ENCODE measurements at places on chromosomes 6 and 20.

DNA sequence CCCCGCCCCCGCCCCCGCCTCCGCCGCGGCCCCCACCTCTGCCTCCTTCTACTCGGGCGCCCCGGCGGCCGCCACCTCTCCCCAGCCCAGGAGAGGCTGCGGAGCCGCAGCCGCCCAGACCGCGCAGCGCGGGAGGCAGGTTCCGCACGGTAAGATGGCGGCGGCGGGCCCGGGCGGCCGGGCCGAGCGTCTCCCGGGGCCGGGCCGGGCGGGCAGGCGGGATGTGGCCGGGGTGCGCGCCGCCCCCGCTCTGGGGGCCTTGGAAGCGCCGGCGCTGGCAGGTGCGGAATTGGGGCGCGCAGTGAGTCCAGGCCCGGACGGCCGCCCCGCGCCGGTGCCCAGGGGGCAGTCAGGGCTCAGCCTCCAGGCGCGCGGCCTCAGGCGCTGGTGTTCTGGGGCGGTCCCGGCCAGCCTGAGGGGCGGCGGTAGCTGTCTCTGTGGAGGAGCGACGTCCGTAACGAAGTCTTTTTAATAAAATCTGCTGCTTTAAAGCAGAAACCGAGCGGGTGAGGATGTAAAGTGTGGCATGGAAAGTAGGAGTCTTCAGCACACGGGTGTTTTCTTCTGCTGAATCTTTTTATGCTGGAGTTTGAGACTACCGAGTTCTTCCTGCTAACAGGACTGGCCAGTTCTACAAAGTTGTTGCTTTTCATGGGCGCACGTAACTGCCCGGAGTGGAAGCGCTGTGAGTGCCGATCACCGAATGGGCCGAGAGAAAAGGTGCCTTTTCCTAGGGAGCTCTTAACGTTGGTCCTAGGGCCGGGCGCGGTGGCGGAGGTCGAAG, at the start of gene GID8:
Gene GID8 (plus strand): TSS at position 43 of the 784 bp plus-strand sequence. CDS start 3,356 bp downstream, outside the sequence.
- DNase-seq: no peak

DNA sequence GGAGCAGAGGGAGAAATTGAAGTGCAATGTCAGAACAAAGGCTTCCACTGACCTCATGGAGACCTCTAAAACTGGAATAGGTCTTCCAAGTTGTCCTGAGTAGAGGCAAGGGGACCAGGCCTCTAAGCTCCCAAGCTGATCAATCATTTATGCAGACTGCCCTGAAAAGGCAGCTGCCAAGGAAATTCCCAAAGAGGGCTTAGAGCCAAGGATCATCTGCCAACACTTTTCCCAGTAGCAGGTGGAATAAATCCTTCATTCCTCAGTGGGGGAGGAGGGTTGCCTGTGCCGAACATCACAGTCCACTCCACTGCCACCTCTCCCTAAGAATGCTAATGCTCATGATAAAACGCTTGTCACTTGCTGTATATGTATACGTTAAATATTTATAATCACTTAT, 29.3 kb upstream of the RALY start:
- no peak for DNase-seq

- no peak for DNase-seq
Measured at GRCh38 chr20:23651117-23651516, 13.4 kb upstream of the CST3 start.

DNA sequence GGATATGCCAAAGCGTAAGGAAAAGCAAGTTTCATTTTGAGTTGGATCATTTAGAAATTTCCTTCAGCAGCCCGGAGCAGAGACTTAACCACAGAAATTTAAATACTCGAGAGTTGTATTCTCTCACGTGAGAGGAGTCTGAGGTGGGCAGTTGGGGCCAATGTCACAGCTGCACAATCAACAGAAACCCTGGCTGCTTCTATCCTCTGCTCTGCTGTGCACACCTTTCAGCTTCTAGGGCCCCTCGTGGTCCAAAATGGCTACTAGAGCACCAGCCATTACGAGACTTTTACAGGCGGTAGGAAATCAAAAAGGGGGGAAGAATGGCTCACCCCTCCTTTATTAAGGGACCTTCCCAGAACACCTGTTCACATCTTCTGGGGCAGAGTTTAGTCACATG, 153.9 kb downstream of the TAF4 start:
- DNase-seq: no peak

GRCh38 chr20:3681352-3681930, 369 bp downstream of the ADAM33 start:
- no peak for DNase-seq

- DNase-seq: no peak
Measured at GRCh38 chr6:17511084-17511483, 89.0 kb upstream of the FAM8A1 start.

GRCh38 chr6:33746036-33746600, 587 bp downstream of the IP6K3 start:
- DNase-seq: no peak

DNA sequence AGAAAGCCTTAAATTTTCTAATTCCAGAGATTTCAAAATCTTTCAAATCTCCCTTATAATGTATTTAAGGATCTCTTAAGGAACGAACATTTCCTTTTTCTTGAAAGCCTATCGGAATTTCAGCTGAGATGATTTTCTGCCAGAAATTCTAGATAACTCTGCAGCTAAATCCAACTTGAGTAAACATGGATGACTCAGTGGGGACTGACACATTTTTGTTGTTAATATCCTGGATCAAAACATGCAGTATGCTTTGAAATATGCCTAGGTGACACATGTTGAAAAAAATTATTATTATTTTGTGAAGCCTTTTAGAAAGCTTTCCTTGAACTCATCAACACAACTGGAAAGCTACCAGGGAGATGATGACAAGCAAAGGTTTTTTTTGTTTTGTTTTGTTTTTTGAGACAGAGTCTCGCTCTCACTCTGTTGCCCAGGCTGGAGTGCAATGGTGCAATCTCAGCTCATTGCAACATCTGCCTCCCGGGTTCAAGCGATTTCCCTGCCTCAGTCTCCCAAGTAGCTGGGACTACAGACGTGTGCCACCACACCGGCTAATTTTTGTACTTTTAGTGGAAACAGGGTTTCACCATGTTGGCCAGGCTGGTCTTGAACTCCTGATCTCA, 140.1 kb upstream of the SNX9 start:
- DNase-seq: no peak

DNA sequence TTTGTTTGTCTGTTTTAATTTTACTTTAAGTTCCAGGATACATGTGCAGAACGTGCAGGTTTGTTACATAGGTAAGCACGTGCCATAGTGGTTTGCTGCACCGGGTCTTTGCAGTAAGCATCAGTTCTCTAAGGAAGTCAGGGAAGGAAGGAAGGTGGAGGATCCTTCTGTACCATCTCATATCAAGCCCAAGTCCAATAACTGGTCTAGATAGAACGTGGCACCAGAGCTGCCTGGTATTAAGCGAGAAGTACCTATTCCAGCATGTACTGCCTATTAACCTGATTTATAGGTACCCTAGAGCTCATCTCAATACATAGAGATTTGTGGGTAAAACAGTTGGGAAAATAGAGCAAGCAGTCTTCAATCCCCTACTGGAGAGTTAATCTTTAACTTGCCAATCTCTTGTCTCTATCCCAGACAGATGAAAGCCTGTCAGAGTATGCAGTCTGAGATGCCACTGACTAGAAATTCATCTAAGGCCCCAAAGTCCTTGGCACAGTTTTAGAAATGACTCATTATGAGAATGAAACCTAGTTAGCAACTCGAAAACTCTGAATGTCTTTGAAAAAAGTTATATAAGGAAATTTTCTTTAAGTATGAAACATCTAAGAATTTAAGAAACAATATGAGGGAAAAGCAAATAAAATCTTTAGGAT, 144.9 kb downstream of the TFAP2A start:
- no peak for DNase-seq

GRCh38 chr6:25137916-25138232, 141.3 kb upstream of the CARMIL1 start:
- DNase-seq: no peak

DNA sequence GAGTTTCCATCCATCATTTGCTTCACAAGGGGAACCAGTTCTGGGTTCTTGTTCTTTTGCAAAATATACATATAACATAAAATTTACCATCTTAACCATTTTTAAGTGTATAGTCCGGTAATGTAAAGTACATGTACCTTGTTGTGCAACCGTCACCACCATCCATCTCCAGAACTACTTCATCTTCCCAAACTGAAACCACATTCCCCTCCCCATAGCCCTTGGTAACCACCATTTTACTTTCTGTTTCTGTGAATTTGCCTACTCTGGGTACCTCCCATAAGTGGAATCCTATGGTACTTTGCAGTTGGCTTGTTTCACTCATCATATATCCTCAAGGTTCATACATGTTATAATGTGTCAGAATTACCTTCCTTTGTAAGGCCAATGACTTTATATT, 70.3 kb upstream of the DSP start:
- no peak for DNase-seq

- DNase-seq: no peak
Measured at GRCh38 chr6:113184291-113184690, 672.9 kb upstream of the MARCKS start.

DNA sequence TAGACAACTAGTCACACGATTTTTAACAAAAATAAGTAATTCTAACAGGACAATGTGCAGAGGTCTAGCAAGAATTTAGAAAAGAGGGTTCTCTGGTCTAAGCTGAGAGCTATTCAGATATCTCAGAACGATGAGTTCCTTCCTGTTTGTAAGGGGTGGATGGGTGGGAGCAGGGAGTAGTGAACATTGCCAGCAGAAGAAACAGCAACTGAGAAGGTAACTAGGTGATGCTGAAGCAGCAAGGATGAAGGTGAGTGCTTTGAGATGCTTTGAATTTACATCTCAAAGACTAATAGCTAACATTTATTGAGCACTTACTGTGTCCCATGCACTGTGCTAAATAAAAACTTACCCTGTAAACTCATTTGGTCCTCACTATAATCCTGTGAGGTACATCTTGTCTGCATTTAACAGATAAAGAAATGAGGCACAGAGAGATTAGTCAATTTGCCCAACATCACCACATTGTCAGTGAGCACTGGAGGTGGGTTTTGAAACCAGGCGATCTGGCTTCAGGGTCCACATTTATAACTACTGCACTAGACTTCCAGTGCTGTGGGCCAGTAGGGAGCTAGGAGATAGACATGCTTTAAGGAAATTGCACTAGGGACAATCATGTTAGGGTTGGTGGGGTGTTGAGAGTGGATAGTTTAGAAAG, 15.7 kb downstream of the BRD2 start:
- no peak for DNase-seq

DNA sequence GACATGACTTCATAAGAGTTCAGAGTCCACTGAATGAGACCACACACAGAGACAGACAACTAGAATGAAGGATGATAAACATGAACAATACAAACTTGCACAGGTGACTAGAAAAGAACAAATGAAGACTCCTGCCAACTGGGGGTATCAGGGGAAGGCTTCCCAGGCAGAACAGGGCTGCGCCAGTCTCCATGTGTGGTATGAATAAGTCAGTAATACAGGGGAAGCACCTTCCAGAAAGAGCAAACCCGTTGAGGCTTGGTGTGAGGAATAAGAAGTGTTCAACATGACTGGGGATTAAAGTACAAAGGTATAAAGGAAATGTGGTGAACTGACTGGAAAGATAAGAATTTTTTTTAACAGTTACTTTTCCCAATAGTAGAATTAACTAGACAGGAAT, 3.7 kb upstream of the SLC17A2 start:
- no peak for DNase-seq

DNA sequence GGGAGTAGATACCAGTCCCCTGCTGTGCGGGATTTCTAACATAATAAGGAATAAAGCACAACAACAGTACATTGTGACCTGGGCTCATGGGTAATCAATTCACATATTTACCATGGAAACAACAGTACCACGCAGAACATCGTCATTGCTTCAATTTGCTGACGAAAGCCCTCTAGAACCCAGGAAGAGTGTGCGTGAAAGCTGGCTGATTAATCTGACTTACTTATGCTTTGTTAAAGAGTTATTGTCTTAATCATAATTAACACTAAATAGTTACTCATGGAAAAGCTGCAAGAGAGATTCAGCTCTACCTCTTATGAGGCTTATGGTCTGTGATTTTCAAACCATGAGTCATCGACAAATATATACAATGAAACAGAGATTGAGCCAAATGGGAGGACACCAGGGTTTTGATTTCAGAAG, 644.3 kb upstream of the AGPAT4 start:
- DNase-seq: no peak

- DNase-seq: no peak
Measured at GRCh38 chr6:34836008-34836407, 44.1 kb downstream of the BLTP3A start.

GRCh38 chr6:30824698-30825097, 59.6 kb upstream of the DDR1 start:
- DNase-seq: no peak

DNA sequence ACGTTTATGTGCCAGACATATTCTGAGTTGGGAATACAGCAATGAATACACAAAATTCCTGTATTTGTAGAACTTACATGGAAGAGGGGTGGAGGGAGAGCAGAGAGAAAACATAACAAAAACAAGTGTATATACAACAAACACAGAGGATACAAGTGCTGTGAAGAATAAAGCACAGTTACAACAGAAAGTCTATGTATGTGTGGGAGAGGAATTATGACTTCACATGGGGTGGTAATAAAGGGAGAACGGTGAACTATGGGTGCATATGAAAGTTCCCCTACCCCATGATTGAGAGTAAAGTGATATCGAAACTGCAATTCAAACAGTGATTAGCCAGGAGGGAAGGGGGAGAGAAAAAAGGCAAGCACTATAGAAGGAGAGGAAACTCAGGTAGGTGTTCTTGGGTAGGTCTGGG, 24.6 kb downstream of the HBS1L start:
- peak; percentile 46 for DNase-seq

All from naive thymus-derived CD4-positive, alpha-beta T cell (primary cell).